Nephron progenitor cell (in vitro differentiated cells): ENCODE measurements at places on chromosomes 16 and 17.

- no peak for DNase-seq
These were observed 6.1 kb upstream of the ITGAM start for GRCh38 chr16:31253642-31254045.

DNA sequence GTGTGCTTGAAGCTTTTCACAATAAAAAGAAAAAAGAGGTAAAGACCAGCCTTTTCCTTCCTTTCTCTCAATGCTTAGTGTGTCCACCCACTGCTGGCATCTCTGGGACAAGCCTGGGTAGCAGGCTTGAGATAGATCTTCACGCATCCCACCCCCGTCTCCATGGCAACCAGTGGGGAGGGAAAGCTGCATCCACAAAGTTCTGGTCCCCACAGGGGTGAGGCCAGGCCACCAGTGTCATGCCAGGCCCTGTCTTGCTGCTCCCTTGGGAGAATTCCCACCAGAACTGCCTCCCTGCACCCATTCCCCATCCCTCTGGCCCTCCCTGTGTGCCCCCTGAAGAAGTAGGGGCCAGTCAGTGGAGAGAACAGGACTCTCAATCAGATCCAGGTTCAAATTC lies 259.9 kb downstream of the MRTFB start:
- DNase-seq: peak; percentile 20

DNA sequence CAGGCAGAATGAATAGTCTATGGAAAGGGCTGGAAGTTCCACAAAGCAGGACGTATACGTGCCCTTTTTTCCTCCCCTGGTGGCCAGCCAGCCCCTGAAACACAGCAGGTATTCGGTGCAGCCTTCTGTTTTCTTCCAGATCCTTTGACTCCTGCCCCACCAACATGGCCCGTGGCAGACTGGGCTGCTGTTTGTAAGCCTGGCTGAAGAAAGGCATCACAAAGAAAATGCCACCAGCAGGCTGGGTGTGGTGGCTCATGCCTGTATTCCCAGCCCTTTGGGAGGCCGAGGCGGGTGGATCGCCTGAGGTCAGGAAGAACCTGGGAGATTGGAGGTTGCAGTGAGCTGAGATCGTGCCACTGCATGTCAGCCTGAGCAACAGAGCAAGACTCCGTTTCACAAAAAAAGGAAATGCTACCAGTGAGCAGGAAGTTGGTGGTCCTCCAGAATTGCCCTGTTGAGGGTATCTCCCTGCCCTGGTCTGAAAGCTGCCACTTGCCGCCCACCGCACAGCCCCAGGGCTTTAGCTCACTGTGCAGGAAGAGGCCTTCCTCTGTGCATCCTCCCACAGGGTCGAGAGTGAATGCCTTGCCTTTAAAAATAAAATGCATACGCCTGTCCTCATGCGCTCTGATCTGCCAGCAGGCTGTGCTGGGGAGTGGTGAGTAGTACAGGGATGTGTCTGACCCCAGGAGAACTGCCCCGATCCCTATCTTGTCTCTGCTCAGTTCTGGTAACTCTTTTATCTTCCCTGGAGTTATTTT lies 587.7 kb downstream of the MAF start:
- no peak for DNase-seq

DNA sequence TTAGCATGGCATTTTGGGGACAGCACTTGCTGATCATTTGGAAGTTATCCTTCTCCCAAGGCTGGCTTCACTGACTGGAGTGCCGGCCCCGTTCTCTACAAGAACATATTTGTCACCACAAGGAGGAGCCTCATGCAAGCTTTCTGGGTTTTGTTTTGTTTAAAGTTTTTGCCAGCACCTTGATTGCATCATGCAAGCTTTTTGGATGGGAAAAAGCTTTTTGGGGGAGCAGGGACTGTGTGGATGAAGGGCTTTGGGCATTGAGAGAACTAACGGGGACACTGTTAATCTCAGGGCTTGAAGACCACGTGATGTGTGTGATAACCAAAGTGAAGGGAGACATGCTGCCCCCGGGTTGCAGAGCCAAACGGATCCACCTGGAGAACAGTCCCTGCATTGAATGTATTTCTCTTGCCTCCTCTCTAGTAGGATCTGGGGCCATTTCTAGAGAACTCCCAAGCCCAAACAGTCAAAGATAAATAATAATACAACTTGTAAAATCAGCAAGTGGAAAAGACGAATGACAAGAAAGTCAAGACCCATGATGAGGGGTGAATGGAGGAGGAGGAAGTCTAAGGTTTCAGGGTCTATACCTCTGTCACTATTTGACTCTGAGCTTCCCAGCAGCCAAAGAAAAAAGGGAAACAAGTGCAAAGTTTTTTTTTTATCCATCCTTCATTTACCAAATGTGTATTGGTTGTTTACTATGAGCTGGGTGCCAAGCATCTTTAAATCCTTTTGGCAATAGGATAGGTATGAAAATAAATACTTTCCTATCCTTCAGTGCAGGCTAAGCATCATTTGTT lies 17.2 kb downstream of the TMEM114 start:
- DNase-seq: peak; percentile 22

- DNase-seq: no peak
These were observed 35.0 kb downstream of the NMT1 start for GRCh38 chr17:45096141-45096540.

DNA sequence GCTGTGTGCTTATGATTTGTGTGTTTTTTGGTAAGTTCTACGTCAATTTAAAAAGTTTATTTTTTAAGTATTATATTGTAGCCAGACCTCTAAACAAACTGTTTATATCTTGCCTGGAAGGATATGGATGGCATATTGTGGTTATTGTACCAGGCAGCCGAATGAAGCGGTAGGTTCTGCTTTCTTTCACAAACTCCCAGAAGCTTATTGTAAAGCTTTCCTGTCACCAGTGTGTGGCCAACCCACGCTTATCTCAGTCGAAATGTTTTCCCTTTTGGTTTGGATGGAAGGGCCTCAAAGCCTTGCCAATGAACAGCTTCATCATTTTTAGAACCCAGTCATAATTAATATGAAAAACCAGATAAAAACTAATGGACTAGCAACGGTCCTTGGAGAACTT lies 53.1 kb downstream of the CYB5B start:
- no peak for DNase-seq

DNA sequence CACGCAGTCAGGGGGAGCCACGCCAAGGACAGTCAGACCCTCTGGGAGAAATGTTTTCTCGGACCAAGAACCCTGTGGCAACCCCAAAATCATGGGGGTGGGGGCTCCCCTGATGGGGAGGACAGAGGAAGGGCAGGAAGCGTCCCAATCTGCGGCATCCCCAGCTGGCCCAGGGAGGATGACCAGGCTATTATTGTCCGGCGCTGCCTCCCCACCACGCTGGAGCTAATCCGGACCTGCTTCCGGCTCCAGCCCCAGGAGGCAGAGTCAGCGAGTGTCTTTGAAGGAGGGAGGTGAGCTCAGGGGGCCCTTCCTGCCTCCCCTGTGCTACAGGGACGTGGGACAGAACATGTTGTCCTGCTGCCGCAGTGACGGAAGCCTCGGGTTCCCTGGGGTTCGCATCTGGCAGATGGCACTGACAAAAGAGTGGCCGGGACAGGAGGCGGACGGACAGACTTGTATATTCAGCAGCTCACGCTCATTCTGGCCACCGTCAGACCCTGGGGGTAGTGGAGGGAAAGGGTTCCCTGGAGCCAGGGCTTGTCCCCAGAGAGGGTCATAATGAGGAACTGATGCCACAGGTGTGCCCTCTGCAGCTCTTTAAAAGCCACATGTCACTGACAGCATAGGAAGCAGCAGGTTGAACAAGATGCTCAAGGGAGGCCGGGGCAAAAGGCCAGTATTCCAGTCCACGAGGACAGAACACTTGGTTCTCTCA lies 54.3 kb upstream of the CDC42EP4 start:
- no peak for DNase-seq
